ENCODE measurements at places on chromosomes 16 and 17. TPM values are rescaled to one million over a fixed set of nuclear protein-coding genes. Genes with fewer than 3 reads are reported as not detected.

The KIF19 gene
- not detected for total RNA-seq

The SBK1 gene
- 4.2 TPM for total RNA-seq

The BORCS6 gene
- 11.1 TPM for total RNA-seq

The MVD gene
- 25.6 TPM for total RNA-seq

The CNGB1 gene
- 2.1 TPM for total RNA-seq

The PDP2 gene
- 3.6 TPM for total RNA-seq

The CDRT15 gene
- not detected for total RNA-seq

The TLCD3B gene
- total RNA-seq = 0.11 TPM

GRCh38 chr16:50665128-50665878, 15.8 kb downstream of the SNX20 start:
- peak; percentile 80 for DNase-seq

GRCh38 chr17:4536742-4537411, 18.3 kb downstream of the MYBBP1A start:
- DNase-seq = no peak

DNA sequence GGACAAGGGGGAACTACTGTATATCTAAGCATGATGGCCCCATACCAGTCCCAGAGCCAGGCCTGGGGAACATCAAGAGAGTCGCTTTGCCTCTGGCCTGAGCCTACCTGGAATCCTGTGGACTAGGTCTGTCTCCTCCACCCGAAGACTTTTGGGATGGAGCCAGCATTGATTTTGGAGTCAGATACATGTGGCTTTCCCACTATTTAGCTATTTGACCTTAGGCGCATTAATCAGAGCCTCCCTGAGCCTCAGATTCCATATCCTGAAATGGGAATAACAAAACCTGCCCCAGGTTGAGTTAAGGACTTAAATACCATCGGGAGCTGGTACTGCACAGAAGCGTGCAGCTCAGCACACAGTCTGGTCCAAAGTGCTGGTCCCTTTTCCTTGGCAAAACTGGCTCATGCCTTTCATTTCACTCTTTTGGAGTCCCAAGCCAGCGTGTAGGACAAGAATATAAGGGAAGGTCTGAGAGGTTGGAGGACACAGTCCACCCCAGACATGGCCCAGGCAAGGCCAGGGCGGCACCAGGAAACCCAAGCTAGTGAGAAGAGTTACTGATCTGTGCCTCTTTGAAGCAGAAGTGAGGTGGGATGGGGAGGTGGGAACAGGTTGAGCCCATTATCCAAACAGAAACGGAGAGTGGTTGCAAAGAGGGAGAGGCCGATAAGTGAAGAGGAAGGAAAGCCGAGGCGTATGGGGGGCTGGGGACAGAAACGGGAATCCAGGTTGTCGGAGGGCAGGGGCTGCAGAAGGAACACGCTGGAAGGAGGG, 986 bp downstream of the FA2H start:
- DNase-seq = no peak

DNA sequence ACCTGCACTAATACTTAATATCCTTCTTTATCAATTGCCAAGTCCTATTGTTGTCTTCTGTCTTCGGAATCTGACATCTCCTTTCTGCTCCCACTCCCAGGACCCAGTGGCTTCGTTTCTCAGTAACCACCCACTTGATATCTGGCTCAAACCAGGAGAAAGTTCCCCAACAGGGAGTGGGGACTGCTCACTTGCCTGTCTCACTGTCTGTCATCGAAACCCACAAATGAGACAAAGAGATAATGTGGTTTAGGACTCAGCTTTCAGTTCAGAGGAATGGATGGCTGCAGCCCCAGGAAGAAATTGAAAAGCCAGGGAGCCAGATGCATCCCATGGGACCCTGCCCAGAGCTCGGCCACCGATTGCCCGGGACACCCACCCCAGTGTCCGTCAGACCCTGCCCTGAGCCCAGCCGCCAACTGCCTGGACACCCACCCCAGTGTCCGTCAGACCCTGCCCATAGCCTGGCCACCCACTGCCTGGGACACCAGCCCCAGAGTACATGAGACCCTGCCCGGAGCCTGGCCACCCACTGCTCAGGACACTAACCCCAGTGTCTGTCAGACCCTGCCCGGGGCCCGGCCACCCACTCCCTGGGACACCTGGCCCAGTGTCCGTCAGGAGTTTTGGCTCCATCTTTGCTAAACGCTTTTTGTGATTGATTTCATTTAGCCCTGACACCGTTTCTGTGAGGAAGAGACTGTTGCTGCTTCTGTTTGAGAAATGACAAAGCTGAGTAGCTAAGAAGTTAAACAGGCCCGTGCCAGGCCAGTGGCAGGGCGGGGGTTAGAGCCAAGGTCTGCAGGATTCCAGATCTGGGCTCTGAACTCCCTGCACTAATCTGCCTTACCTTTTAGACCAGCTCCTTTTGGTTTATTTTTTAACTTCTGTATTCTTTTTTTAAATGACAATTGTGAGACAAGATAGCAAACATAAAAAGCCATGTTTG, 251.4 kb downstream of the PHKB start:
- DNase-seq = peak; percentile 30

DNA sequence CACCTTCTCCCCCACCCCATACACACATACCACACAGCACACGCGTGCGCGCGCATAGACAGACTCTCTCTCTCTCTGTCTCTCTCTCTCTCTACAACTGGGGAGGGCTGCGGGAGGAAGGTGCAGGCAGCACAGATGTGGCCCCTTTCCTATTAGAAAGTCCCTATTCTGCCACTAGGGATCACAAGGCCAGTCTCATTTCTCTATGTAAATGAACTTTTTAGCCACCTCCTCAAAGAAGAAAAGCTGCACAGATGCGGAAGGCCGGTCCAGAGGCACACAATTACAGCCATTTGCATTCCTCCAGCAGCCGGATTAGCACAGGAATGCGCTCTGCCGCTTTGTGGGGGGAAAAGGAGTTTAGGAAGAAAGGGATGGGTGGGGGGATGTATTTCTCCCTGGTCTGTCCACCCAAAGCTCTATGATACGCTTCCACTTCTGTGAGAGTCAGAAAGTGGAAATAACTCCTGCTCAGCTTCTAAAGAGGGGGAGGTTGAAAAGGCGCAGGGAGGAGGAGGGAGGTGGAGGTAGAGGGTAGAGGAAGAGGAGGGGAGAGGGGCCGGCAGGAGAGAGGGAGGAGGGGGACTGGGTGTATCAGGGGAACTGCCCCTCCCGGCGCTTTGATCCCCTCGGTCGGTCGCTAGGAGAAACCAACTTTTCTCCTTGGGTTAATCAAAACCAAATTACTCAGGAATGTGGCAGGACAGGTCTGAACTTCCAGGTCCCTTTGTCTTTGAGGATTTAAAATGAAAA, 11.7 kb downstream of the ZFHX3 start:
- no peak for DNase-seq

GRCh38 chr16:82199209-82199608, 29.2 kb upstream of the MPHOSPH6 start:
- no peak for DNase-seq

DNA sequence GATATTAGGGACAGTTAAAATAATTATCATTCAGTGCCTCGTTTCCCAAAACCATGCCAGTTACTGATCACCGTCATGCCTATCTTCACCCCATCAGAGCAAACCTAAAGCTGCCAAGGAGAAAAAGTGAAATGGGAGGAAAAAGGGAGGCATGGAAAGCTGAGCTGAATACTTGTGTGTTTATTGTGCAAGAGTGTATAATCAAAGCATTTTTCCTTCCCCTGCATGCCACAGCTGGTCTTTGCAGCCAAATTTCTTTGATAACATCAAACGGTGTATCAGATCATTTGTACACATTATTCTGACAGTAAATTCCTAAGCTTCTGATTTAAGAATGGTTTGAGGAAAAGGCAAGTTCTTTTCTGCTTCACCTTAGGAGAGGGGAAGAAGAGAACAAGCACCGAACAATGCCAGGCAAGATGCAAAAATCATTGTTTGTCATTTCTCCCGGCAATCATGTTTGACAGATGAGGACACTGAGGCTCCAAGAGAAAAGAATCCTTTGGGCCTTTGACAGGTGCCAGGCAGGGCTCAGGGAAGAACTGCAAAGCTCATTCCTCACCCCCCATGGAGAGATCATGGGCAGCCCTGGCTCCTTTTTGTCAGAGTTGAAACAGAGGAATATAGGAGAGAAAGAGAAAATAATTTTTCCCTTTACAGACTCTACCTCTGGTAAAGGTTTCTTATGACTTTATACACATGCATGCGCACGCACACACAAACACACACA, 51.4 kb upstream of the ARHGAP44 start:
- DNase-seq = no peak

DNA sequence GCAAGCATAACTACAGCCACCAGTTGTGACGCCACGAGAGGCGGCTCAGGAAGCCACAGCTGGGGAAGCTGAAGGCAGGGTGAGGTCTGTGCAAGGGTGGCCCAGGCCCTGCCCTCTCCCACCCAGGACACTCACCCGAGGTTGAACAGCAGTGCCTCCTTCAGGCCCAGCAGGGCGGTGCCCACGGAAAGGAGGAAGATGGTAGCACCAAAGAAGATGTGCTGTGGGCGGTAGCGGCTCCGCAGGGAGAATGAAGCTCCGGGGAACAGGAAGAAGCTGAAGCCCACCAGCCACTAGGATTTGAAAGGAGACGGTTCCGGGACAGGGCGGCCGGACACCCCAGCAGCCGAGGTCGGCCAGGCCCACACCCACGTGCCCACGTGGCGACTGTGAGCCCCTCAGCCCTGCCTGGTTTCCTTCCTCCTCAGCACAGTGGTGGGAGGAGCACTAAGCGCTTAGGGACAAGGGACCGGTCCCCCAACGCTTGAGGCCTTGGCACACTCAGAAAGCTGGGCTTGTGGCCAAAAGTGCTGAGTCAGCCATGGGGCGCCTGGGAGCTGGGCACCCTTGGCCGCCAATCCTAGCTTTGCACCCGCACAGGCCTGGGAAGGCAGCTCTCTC, 11.0 kb downstream of the CYB561 start:
- peak; percentile 95 for DNase-seq

DNA sequence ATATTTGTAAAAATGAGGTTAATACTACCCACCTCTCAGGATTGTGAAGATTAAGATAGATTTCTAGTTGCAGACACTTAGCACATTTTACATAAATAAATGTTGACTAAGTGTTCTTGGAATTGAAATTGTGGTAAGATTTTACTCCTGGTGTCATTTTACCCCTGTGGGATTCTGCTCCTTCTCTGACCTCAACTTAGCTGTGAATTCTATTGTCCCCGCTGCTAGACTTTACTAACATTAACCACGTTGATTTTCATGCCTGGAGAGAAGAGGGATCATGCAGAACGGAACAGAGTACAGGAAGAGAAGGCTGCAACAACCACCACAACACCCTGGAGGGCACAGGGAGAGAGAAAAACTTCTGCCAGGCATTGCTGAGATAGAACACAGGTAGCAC, 2.1 kb upstream of the TOM1L1 start:
- no peak for DNase-seq

GRCh38 chr16:73143002-73143401, 95.1 kb upstream of the ZFHX3 start:
- no peak for DNase-seq

DNA sequence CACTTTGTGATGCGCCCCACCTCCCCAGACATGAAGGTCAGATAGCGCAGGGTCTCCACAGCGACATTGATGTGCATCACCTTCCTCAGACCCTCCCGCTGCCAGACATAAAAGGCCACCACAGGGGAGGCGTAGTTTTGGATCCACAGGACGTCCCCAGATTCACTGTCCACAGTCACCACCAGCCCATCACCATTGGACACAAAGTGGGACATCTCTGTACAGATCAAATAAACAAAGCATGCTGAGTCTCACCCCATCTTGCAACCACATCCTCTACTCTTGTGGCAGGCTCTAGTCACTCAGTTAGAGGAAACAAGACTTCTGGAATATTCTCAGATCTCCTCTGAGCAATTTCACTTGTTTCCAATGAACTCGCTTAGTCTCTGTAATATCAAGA, 46.3 kb upstream of the ICAM2 start:
- no peak for DNase-seq

DNA sequence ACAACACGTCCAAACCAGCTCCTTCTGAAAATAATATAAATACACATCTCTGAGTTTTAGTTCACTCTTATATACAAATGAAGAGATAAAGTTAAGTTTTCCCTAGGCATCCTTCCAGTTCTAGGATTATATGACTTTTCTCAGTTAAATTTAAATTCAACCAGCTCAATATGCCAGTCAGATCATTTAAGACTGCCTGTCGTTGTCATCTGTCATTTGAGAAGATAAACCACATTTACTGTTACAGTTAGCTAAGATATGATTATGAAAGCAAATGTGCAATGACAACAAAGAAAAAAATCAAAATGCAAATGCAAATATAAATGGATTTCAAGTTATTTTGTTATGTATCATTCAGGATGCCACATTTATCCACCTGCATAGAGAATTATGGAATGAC, 671.7 kb upstream of the GOT2 start:
- no peak for DNase-seq

GRCh38 chr16:67432506-67432890, 1.6 kb downstream of the HSD11B2 start:
- no peak for DNase-seq

DNA sequence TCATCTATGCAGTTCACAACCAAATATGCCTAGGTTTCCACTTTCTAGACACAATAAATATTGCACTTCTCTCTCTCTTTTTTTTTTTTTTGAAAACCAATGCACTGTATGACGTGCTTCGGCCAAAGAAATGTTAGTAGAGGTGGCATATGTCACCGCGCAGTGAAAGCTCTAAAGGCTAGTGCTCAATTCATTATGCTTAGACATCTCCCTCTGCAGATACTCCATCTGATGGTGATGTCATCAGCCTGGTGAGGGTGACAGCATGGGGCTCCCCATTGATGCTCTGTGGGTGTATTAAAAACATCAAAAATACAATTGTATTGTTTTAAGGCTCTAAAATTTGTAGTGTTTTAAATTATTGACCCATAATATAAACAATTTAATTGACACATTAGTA, 608.8 kb upstream of the C16orf82 start:
- DNase-seq = no peak

GRCh38 chr16:57043248-57043647, 49.1 kb upstream of the CPNE2 start:
- DNase-seq = no peak
